IMR-90 (cell line): ENCODE measurements at places on chromosomes 6 and 20.

DNA sequence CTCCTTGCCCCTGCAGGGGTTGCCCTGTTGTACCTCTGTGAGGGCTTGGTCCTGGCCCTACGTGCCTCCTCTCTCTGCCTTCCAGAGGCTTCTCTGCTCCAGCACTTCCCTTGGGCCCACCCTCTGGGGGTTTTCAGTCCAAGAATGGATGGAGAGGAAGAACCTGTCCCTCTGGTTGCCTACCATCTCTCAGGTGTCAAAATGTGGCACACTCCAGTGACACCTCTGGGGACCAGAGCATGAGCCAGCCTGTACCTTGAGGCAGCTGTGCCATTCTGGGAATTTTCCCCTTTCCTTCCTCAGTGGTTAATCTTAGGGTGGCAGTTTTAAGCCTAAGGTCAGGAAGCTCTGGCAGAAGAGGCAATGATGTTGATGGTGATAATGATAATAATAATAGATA is 115.2 kb upstream of the ARMC2 start:
- DNase-seq = no peak

DNA sequence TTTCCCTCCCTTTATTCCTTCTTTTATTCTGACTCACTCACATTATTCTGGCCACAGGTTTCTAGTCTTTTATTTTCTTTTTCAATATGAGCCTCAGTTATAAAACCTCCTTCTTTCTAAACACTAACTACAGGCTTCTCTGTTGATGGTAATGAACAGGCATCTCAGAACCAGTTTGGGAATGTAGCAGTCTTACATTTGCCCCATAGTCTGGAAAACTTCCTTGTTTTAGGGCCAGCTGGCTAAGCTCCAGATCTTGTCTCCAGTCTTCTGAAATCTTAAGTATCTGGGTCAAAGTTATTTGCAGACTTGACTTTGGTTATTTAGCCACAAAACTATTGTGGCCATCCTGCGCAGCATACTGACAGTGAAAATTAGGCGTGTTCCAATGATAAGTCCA is 97.0 kb upstream of the MAN1A1 start:
- peak; percentile 75 for DNase-seq

DNA sequence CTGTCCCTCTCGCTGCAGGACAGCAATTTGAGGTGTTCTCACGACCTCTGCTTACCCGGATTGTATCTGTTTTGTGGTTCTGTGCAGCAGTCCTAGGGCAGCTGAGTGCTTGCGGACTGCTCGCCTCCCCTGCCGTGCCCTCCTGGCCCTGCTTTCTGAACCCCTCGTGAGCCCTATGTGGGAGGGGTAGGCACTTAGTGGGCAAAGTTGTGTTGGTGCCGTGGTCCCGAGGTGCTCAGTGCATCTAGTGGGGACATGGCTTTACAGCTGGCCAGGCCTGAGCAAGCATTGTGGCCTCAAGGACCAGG is 5.2 kb downstream of the TMEM181 start:
- no peak for DNase-seq

GRCh38 chr6:166758136-166758704 is 131.2 kb upstream of the RPS6KA2 start:
- no peak for DNase-seq

- DNase-seq = no peak
Measured at GRCh38 chr6:116933485-116933884, 56.4 kb downstream of the RFX6 start.

DNA sequence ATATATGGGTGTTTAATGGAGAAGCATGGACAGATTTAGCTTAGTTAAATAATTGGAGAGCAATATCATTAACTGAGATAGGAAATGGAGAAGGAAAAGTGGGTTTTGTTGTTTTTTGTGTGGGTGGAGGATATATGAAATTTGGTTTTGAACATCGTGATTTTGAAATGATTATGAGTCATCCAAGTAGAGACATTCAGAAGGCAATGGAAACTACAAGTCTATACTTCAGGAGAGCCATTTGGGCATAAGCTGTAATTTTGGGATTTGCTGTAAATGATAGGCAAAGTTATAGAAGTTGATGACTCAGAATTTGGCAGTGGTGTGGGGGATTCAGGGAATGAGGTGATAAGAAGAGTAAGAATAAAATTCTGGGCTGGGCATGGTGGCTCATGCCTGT is 27.4 kb upstream of the FAM135A start:
- DNase-seq = no peak

DNA sequence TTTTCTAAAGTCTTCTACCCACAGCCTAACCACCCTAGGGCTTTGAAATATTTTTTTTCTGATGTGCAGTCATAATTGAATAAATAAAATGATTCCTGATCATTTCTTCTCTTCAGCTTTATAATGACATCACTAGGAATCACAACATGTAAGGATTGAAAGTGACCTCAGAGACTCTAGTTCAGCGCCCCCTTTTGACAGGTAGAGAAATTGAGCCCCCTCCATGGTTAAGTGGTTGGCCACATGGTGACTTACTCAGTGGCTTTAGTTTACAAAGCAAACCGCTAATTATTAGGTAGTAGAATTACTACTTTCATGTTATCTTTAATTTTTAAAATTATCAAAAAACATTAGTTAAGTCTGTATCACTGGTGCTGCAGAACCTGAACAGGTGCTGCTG is 13.3 kb upstream of the SLC2A12 start:
- DNase-seq = peak; percentile 32

DNA sequence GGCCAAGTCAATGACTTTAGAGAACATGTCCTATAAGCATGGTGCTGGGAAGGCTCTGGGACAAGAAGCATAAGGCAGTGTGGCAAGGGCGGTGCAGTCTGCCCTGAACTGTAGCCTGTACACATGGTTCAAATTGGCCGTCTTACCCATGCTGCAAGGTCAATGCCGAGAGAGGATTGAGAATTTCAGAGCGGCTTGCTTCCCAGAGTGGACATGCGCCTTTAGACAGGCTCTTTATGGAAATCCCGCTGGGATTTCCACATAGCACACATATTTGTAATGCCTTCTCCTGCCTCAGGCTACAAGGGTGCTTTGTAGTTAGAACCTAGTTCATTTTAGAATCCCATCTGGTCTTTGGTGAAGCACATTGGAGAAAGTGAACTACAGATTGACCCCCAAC is 36.1 kb upstream of the CEP162 start:
- DNase-seq = no peak

DNA sequence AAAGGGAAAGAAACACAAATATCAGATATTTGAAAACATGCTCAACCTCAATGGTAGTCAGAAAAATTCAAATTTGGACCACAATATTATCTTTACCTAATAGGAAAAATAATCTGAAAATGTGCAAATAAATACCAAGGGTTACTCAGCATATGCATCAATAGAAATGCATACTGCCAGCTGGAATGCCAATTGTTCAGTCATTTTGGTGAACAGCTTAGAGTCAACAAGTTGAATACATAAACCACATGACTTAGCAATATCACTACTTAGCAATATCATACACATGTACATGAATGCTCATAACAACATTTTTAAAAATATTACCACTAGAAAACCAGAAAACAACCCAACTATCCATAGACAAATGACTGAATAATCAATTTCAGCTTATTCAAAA is 212.7 kb downstream of the PTPRK start:
- DNase-seq = peak; percentile 42

DNA sequence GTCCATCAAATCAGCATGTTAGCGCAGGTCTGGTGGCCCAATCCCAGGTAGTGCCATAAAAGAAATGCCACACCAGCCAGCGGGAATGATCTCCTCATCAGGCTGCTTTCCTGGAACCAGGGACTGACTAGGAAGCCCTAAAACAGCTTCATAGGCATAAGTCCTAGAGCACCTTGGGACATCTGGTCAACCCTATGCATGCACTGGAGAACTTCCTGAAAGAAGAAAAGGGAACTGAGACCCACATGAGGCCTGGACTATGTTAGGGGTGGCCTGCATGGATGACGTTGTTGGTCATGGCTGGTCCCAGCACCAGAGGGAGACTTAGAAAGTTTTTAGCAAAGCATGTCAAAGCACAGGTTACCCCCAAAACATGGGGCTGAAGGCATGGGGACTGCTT is 7.6 kb upstream of the KCNK16 start:
- no peak for DNase-seq

- DNase-seq = no peak
Measured at GRCh38 chr20:50017576-50018248, 34.9 kb downstream of the SNAI1 start.

DNA sequence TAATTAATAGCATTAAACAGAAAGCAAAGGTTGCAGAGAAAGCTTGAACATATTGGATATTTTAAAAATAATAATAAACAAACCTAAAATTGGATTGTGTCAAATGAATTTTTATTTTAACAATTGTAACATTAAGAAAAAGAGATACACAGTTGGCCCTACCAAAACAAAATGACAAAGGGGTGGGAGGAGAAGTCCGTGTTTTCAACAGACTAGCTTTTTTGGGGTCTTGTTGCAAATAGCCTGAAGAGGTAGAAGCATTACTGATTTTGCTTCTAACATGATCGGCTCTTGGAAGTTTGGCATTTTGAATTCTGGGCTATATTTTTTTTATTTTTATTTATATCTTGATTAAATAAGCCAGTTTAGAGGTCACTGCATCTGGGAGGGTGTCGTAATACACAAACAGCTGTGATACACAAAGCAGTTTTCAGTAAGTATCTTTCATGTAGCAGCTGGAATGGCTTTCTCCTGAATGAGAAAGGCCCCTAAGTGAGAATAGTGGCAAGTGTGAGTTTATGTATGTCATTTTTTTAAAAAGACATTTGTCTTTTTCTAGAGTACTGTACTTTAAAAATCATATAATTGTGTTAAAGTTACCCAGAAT is 85.5 kb upstream of the ZNF217 start:
- peak; percentile 27 for DNase-seq

GRCh38 chr20:31835977-31836852 is 9.2 kb downstream of the FOXS1 start:
- DNase-seq = peak; percentile 92

- DNase-seq = no peak
Measured at GRCh38 chr6:44800784-44801592, 413.5 kb downstream of the CDC5L start.

DNA sequence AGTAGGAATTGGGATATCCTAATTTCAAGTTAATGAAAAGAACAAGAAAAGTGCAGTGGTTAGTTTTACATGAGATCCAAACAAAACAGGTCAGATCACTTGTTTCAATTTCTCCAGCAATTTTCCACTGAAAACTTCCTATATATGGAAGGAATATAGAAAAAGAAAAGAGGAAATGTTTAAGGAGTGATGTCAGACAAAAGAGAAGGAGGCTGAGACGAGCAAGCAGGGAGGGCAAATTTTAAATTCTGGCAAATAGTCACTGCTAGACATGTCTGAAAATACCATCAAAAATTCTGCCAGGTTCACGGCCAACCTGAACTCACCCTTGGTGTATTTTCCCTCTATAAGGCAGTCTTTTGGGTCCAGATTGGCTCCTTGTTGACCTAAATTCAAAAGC is 9.5 kb upstream of the NUP153 start:
- peak; percentile 31 for DNase-seq

DNA sequence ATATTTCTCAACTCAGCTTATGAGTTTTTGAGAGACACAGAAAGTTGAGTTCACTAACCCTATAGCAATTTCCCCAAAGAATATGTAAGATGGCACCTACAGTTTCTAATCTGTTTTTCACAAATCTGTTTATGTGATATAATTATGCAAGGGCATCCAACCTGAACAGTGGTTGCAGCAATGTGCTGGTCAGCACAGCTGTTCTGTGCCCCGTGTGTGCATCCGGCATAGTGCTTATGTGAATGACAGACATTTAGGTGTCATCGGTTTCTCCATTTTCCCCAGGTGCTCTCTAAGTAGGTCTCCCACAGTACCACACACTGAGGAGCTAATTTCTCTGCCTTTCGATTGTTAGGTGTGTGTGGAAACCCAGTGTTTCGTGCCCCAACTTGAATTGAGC is 7.7 kb upstream of the BACH2 start:
- no peak for DNase-seq

DNA sequence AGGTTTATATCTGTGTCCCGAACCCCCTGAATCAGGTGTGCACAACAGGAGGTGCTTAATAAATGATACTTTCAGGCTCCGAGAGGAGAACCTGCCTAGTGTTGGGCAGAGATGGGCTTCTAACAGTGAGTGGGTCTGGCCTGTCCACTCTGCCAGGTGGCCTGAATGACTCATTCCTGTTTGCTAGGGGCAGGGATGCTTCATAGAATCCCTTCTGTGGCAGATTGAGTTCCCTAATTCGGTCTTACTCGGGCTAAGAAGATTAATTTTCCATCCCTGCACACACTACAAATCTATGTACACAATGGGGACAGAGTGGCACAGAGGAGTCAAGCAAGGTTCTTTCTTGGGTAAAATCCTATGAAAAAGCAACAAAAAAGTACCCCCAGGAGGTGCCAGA is 19.8 kb downstream of the SDC4 start:
- no peak for DNase-seq

DNA sequence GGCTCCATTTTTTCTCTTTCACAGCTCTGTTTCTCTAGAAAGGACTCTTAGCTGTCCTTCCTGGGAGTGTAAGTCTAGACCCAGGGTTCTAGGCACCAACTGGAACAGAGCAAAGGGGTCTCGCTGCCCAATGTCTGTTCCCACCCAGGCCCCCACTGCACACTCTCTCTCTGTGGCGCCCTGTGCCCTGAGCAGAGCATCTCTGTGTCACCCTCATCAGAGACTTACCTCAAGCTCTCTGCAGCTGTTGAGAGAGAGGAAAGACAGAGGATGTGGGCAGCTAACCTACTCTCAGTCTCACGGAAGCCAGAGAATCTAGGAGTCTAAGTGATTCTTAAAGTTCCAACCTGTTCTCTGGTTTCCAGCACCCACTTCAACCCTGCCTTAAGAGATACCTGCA is 9.5 kb downstream of the NCR2 start:
- DNase-seq = no peak

DNA sequence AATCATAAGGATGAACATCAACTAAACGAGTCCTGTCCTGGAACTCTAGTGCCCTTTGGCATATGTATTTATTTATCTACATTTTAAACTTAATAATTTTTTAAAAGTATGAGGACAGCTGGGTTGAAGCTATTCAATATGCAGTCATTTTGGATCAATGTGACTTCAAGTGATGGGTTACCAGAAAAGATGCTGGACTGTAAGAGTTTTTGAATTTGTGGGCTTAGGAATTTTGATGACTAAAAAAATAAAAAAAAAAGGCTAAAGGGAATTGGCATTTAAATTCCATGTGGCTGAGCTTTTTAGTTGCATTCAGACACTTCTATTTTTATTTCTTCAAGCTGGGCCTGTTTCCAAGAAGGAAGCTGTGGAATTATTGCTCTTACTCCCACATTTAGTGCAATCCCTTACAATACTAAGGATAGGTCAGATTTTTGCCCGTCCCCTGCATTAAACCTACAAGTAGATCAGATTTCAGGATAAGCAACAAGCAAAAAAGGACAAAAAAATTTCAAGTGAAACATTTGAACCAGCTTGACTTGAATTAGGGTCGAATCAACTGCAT is 704.2 kb upstream of the CITED2 start:
- peak; percentile 92 for DNase-seq

- DNase-seq = peak; percentile 32
Measured at GRCh38 chr6:4612636-4613171, 163.5 kb upstream of the CDYL start.
